ENCODE measurements at places on chromosomes 3 and 15.

- no peak for DNase-seq
Observed at GRCh38 chr3:43319376-43319775, 33.0 kb downstream of the SNRK start.

GRCh38 chr3:184335291-184335660, 2.1 kb upstream of the FAM131A start:
- no peak for DNase-seq

DNA sequence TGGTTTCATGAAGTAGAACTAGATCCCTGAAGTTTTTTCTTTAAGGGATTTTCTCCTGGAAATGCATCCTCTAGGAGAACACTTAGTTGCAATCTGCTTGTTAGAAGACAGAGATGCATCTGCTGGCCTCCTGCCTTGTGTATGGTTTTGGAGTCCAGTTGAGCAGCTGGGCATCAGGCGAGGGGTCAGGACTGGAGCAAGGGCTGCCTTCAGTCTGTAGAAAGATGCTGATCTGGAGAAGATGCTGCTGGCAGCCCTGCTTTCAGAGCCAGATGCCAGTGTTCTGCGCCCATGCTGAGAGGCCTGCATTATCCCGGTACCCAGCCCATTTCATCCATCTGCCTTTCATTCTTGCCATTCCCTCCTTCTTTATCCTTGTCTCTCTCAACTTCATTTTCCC, 77.4 kb downstream of the CHCHD6 start:
- DNase-seq = no peak

DNA sequence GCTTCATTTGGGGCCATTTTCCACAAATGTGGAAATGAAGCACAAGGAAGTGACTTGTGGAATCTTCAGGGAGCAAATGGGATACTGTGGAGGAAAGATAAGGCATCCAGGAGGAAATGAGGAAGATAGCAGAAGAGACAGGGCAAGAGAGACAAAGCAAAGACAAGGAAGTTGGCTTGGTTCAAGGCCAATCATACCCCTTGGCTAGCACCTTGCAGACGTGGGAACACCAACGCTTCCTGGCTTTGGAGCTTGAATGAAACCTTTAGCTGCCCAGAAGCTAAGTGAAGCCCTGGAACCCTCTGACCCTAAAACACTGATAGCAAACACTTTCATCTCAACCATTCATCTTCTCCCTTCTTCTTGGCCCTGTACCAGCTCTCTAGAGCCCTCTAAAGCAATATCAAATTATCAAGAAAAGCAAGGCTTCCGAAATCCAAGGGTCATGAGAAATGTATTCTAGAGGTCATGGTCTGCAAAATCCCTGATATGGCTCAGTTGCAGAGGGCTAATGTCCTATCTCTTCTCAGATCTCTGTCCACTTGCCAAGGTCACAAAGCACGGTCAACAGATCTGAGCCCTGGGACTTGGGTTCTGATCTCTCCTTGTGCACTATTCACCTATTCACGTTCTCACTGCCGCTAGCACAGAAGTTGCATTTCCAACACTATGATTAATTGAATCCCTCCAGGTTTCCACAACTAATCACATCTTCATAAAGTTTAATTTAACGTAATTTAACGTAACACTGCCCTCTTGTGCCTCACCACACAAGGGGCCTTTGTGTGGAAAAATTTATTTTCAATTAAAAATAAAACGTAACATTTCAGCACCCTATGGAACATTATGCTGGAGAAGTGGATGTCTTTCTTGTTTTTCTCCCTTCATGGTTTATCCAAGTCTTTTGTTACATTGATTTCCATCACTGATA, 557.6 kb upstream of the ADAMTS9 start:
- no peak for DNase-seq

- no peak for DNase-seq
Observed at GRCh38 chr15:66593219-66593780, 27.5 kb upstream of the LCTL start.

DNA sequence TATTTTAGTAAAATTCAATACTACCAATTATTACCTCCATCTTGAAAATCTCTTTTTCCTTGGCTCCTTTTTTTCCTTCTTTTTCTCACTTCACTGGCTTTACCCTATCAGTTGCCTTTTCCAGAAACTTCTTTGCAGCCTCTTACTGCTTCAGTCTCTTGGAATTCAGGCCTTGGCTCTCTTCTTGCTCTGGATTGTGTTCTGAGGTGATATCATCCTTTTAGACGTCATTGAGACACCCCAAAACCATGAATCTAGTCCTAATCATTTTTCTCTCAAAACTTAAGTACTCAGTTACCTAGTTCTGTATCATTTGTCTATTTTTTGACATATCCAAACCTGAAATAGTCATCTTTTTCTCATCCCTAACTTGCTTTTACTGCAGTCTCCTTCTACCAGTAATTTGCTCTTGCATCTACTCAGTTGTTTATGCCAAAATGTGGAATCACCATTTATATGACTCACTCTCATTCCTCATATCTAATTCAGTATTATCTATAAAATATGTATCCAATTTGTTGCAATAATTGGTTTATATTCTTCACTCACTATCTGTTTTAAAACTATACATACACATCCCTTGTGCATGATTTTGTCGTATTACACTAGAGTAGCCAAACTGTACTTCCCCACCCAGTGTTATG, 703.2 kb upstream of the CCDC54 start:
- no peak for DNase-seq

DNA sequence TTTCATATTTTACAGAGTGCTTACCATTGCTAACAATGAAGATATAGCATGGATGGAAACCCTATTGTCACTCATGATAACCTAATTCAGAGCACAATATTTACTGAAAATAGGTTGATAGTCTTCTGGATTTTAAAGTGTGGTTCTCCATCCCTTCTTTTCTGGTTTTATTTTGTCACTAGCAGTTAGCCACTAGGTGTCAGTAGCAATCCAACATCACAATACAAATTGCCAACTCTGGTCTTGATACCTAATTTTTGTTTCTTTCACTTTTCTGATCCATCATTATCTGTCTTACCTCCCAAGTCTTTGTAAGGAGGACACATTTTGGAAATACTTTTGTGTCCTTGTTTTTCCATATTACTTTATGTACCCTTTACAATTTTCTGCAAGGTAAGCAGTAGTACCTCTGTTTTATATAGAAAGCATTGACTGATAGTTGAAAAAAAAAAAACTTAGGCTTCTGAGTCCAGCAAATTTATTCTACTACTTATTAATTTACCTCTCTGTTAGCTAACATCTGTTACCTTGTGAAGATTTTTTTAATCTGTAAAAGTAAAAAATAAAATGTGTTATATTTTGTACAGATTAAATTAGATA, 28.3 kb upstream of the CRYBG3 start:
- DNase-seq = no peak

- DNase-seq = no peak
Observed at GRCh38 chr3:52529376-52530333, 4.0 kb downstream of the NT5DC2 start.

DNA sequence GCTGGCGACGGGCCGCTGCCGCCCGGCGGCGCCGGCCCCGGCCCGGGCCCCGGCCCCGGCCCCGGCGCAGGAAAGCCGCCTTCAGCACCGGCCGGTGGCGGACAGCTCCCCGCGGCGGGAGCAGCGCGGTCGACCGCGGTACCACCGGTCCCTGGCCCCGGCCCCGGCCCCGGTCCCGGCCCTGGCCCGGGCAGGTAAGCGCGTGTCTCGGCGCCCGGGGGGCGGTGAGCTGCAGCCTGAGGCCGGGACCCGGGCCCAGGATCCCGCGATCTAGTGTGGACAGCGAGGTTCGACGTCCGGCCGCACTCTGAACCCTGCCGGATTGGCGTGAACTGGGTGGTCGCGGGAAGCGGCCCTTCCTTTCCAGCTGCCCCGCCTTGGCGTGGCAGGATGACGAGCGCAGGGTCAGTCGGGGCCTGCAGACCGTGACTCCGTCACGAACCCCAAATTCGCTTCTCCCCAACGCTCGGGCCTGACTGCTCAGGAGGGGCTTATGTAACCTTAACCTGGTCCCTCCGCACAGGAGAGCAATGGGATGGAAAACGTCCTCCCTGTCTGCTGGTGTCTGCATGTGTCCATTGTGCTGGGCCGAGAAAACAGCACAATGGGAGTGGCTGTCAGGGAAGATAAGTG, 472 bp downstream of the BSN start:
- peak; percentile 49 for DNase-seq

DNA sequence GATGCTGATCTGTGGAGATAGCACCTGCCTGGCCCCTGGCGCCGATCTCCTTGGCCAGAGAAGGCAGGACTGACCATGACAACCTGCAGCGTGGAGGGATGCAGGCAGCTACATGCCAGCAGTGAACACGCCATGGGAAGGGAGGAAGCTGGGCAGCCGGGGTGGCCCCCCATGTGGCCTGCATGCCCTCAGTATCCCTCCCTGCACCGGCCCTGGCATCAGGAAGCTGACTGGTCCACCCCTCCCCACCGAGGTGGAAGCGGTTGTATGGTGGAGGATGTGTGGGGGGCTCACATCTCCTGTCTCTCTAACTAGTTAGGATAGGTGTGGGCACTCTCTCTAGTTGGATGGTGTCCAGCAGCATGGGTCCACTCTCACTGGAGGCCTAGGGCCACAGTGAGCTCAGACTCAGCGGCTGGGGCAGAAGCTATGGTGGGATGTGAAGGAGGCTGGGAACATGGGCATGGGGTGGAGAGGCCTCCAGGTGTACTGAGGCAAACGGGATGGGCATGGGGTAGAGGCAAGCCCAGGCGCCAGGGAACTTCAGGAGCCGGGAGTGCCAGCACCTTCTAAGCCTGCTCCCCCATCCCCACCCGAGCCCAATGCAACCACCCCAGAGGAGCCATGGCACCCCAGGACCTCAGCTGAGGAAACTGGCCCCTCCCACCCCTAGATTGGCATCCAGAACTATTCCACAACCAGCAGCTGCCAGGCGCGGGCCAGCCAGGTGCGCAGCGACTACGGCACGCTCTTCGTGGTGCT, 1.8 kb upstream of the ABTB1 start:
- no peak for DNase-seq

- DNase-seq = no peak
Observed at GRCh38 chr3:63061449-63061848, 186.2 kb upstream of the CADPS start.

DNA sequence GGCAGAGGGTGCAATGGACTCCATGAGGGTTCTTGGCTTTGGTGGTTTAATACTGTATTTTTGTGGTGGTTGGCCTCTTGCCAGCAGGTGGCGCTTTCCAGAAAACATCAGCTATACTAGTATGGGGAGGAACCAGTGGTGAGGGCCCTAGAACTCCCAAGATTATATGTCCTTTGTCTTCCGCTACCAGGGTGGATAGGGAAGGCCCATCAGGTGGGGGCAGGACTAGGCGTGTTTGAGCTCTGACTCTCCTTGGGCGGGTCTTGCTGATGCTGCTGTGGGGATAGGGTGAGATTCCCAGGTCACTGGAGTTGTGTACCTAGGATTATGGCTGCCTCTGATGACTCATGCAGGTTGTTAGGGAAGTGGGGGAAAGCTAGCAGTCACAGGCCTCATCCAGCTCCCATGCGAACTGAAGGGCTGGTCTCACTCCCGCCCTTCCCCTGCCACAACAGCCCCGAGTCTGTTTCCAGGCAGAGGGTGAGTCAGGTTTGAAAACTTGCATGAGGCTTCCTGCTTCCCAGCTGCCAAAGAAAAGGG, 357.7 kb downstream of the OTOL1 start:
- DNase-seq = no peak

DNA sequence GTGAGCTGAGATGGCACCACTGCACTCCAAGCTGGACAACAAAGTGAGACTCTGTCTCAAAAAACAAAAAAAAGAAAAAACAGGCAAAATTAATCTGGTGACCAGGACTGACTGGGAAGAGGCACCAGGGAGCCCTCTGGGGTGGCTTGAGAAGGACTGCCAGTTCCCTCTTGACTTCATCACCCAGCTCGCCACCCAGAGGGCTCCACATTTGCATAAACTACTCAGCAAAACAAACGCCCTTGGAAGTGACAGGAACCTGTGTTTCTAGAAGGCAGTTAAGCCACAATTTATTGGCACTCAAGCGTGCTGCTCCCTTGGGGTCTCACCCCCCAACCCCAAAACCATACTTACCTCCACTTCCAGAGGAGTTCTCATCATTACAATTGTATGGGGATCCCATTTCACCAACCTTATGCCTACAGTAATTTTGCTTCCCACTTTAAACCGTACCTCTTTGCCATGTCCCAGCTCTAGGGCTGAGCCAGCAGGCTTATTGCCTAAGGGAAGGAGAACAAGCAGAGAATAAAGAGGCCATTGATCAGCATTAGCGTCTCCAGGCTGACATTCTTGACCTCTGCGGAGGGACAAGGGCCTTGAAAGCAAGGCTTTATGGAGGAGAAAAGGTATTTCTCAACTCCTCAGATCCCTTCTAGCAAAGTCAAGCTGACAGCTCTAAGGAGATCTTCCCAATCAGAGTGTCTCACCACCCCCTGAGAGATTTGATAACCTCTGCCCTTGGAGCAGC, 357.4 kb downstream of the SHQ1 start:
- DNase-seq = no peak

GRCh38 chr15:77013776-77014131, 18.8 kb downstream of the PSTPIP1 start:
- DNase-seq = peak; percentile 75

GRCh38 chr15:79439236-79439635, 7.1 kb downstream of the MINAR1 start:
- no peak for DNase-seq

GRCh38 chr15:62150445-62150844, 14.6 kb downstream of the C2CD4B start:
- DNase-seq = no peak

- DNase-seq = no peak
Observed at GRCh38 chr15:43106486-43106829, 620 bp upstream of the UBR1 start.

GRCh38 chr3:138213398-138214085, 26.4 kb downstream of the ARMC8 start:
- DNase-seq = no peak

DNA sequence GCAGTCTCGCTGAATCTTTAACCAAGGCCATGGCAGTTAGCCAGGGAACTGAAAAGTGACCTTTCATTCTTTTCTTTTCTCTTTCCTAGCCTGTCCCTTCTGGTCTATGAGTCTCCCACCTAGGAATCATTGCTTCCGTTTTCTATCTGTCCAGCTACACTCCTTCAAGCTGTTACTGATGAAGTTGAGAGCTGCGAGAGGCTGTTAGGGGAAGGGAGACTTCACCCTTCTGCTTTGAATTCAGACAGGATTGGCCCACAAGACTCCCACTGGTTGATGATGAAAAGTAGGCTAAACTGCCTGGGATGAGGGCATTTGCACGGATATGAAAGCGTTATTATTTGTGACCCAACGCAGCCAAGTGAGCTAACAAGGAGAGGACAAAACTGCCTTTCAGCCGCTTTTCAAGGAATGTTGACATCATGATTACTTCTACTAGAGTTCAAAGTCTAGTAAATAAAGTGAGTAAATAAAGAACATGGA, 30.2 kb downstream of the EIF4E3 start:
- DNase-seq = no peak

DNA sequence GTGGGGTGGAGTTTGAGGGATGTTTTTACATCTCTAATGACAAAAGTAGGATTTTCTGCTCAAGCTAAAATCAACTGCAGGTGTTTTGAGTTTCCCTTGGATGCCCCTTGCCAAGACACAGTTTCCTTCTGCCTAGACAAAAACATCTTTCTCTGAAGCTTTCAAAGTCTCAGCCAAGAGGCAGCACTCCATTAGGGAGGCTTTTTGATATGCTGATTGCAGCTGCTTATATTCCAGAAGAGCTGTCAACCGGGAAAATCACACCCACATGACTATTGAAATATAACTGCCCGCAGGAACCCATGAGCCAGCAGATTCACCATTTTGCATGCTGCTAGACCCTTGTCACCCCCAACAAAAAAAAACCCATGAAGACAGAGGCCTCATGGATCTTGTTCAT, 27.5 kb upstream of the ZNF148 start:
- no peak for DNase-seq

Data from activated T-cell treated with anti-CD3 and anti-CD28 coated beads for 1 hour (primary cell).